ENCODE measurements at places on chromosomes 1 and 21. TPM values are rescaled to one million over a fixed set of nuclear protein-coding genes. Genes with fewer than 3 reads are reported as not detected.

The SLFNL1 gene
- 0.58 TPM for polyA plus RNA-seq

The RNU1-2 gene
- polyA plus RNA-seq = not detected

The BNIPL gene
- 0.05 TPM for polyA plus RNA-seq

The CD48 gene
- 0.91 TPM for polyA plus RNA-seq

The DIRAS3 gene
- 0.18 TPM for polyA plus RNA-seq

The TTC24 gene
- polyA plus RNA-seq = not detected

The ALPL gene
- polyA plus RNA-seq = 0.96 TPM

The KHDRBS1 gene
- 30.6 TPM for polyA plus RNA-seq

Measured in psoas muscle (tissue), 8 donors.